ENCODE measurements at places on chromosomes 11 and 22. TPM values are rescaled to one million over a fixed set of nuclear protein-coding genes. Genes with fewer than 3 reads are reported as not detected.

DNA sequence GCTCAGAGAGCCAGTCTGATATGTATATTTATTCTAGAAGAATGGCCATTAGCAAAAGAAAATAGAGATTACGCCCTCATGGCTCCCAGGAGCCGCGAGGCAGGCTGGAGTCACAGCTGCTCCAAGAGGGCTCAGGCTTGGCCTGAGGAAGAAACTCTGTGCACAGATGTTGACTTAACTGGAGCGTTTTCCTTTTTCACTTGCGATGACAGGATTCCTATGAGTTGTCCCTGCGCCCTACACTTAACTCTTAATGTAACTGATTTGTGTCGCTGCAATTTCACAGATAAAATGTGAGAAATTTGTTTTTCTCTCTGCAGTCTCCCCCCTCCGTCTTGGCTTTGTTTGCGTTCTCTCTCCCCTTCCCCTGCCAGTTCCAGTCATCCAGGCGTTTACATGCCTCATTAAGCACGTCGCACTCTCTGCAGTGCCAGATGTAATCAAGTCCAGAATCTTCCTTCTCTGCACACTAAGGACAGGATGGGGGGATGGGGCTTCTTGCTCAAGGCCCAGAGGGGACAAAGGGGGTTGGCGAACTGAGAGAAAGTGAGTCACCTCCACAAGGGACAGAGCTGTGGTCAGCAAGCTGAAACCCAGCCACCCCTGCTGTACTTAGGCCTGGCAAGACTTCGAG, 1060.1 kb downstream of the NTM start:
- no peak overlapping the region for H3K4me3 ChIP-seq
- H3K4me1 ChIP-seq: peaks cover 15% of the 10 kb centered on the region
- H3K27ac ChIP-seq: no peak overlapping the region

DNA sequence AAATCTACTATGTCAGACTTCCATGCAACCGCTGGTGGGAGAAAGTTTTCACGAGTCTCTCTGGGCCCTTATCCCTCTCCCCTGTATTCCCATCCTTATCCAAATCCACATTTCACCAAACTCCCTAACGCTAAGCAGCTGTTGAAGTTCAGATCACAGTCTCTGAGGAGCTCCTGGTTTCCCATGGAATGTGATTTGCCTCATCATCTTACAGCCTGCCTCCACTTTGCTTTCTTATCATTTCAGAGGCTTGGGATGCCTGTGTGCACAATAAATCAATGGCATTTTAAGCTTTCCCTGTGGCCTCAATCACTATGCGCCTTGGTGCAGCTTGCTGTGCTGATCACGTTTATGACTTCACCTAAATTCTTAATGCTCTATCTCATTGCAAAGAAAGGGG, 352.4 kb upstream of the FAT3 start:
- H3K4me1 ChIP-seq: peaks cover 17% of the 10 kb centered on the region
- H3K4me3 ChIP-seq: no peak overlapping the region
- H3K36me3 ChIP-seq: no peaks in the 10 kb centered on the region

- no peak overlapping the region for H3K4me3 ChIP-seq
- DNase-seq: no peak
- peaks cover 48% of the 10 kb centered on the region for H3K36me3 ChIP-seq
- H3K4me1 ChIP-seq: peaks cover 15% of the 10 kb centered on the region
- H3K27me3 ChIP-seq: no peaks in the 10 kb centered on the region
These were observed 3.4 kb downstream of the IRF7 start for GRCh38 chr11:612201-612960.

GRCh38 chr11:5257296-5257695, 2.7 kb upstream of the HBG2 start:
- no peaks in the 10 kb centered on the region for H3K4me1 ChIP-seq
- H3K36me3 ChIP-seq: no peaks in the 10 kb centered on the region
- no peak for DNase-seq
- no peaks in the 10 kb centered on the region for H3K27me3 ChIP-seq

DNA sequence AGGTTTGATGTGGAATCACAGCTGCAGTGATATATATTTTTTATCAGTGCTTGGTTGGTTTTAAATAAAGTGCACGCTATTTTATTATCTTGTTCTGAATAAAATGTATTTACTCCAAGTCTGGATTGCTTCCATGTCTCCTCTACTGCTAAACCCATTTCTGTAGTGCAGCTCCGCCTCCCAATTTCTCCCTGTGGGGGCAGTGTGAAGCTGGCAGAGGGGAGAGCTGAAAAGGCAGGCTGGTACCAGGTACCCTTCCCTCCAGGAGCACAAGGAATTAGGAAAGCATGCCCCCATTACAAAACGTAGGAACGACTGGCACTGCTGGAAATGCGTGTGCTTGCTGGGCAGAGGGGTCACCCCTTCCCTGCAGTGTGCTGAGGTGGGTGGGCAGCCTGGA, 934 bp upstream of the TMEM132A start:
- H3K4me3 ChIP-seq: no peak overlapping the region
- H3K27me3 ChIP-seq: no peaks in the 10 kb centered on the region
- no peak for DNase-seq
- H3K4me1 ChIP-seq: no peaks in the 10 kb centered on the region

- no peak overlapping the region for H3K4me3 ChIP-seq
- no peak for DNase-seq
- no peaks in the 10 kb centered on the region for H3K27me3 ChIP-seq
- peaks cover 34% of the 10 kb centered on the region for H3K36me3 ChIP-seq
- H3K4me1 ChIP-seq: peaks cover 14% of the 10 kb centered on the region
- no peak overlapping the region for H3K27ac ChIP-seq
These were observed 22.3 kb downstream of the ARHGAP1 start for GRCh38 chr11:46677991-46678740.

- H3K27ac ChIP-seq: no peak overlapping the region
- H3K4me1 ChIP-seq: no peaks in the 10 kb centered on the region
- no peaks in the 10 kb centered on the region for H3K27me3 ChIP-seq
- peaks cover 15% of the 10 kb centered on the region for H3K36me3 ChIP-seq
These were observed 7.9 kb downstream of the SIDT2 start for GRCh38 chr11:117186431-117186761.

The CHADL gene
- 3.3 TPM for total RNA-seq

The SLC25A18 gene
- total RNA-seq: 0.60 TPM

The SOX6 gene
- total RNA-seq: 9.6 TPM

The FAM181B gene
- total RNA-seq: 0.99 TPM

Data from cardiac muscle cell (in vitro differentiated cells and primary cell).